ENCODE measurements at places on chromosomes 13 and 19.

- DNase-seq, result no peak
Measured at GRCh38 chr13:21674490-21675009, 3.7 kb downstream of the FGF9 start.

GRCh38 chr13:91058066-91058465 lies 289.4 kb upstream of the MIR17HG start:
- no peak for DNase-seq

DNA sequence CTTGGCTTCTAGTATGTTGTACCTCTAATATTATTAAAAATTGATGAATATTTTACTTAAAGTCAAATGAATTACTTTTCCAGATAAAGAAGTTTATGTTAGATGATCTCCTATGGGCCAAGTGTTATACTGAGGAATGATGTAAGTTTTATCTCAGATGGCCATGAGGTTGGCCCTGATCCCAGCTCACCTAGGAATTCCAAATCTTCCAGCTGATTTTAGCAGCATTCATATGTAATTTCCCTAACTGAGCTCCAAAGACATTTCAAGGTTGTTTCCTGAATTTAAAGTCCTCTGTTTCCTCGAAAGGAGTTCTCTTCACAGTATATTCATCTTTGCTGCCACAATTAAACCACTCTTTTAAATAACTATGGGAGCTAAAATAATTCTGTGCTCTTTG lies 1670.4 kb upstream of the SPRY2 start:
- DNase-seq, result no peak

DNA sequence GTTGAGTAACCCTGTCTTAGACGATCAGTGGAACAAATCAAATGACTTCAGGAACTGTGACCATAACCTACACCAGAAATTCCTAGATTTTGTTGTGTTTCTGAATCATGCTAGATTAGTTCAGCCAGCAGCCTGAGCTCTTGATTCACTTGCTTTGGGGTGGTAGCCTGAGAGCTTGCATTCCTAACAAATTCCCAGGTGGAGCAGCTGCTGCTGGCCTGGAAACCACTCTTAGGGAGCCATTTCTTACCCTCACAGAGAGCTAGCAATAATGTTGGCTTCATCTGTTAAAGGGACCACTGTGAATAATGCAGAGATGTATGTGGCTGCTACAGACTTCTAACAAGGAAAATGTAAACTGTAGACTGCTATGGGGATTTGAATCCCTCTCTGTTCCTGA lies 388.1 kb upstream of the PRR20A start:
- no peak for DNase-seq

- DNase-seq, result no peak
Measured at GRCh38 chr13:28728642-28729041, 9.9 kb upstream of the SLC46A3 start.

DNA sequence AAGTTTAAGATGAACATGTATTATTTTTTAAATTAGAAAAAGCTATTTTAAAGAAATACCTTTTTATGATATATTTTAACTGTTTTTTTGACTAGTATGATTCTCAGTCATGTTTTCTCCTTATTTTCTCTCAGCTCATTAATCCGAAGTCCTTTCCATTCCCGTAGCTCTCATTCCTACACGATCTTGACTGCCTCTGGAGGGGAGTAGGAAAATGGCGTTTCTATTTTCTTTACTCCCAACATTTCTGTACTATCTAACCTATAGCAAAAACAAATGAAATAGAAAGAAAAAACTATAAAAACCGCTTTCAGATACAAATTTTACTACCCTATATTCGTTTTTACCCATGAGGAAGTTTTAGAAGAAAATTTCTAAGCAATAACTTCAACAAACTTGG lies 343.8 kb downstream of the RBM26 start:
- DNase-seq, result no peak

DNA sequence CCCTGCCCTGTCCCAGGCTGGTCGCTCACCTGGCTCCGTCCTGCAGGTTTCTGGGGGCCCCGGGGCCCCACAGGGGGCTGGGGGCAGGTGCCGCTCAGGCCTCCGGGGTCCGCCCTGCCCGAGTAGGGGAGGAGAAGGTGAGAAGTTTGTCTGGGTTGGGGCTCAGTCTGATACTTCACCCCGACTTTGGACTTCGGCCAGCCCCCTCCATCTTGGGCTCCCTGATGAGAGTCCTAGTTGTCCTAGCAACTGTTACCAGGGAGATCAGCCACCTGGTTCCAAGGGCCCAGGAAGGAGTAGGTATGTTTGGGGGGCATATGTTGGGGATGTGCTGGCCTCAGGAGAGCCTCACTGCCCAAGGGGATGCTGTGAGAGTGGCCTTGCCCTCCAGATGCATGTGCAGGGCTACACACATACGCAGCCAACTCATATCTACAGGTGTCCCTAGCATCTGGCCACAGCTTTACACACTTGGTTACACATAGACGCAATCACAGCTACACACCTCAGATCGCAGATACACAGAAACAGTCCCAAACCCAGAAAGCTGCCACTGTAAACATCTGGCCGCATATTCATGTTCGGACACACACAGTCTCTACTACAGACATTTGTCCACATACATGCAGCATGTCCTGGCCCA lies 3.4 kb downstream of the NUMBL start:
- no peak for DNase-seq

- DNase-seq, result no peak
Measured at GRCh38 chr19:32336259-32337083, 8.9 kb upstream of the ZNF507 start.

DNA sequence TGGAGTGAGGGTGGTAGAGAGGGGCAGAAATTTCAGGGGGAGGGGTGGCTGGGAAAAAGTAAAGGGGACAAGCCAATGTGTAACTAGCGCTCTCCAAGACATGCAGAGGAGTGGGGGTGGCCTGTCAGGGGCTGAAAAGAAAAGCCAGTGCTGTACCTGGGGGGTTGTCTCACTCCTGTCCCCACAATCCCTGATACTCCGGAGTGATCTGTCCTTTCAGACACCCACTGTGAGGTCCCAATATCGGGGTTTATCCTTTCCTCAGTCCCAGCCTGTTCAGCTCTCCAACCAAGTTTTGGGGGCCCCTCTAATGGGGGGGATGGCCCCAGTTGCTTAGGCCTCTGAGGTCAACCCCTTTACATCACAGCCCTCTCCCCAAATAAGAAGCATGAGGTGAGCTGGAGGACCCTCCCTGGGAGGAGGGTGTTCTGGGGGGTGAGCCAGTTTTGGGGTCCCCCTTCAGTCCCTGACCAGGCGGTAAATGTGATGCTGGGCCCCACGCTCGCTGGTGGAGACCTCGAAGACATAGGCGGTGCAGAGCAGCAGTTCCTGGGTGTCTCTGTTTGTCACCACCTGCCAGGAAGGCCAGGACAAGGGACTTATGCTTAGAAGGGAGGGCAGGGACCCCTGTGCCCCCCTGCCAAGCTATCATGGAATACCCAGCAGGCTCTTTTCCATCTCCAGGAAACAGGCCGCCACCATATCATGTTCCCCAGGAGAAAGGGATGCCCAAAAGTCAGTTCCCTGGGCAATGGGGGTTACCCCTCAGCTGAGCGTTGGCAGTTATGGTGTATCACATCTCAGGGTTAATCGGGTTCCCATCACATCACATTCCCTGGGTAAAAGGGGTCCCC lies 5.9 kb downstream of the CD37 start:
- DNase-seq, result no peak

- no peak for DNase-seq
Measured at GRCh38 chr19:8673276-8673891, 25.2 kb downstream of the ACTL9 start.

DNA sequence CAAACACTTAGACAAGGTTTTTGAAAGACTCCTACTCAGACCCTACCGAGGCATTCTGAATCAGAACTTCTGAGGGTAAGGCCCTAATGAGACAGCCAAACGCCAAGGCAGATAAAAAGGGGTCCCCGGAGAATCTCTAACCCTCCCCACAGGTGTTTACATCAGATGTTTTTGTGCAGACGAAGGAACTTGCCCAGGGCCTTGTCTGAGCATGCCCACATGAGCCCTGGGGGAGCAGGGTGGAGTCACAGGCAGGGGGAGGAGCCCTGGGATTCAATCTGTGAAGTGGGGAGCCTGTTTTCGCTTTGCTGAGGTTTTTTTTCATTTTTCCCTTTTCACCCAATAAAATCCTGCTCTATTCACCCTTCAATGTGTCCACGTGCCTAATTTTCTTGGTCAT lies 61.6 kb upstream of the MED4 start:
- peak; percentile 40 for DNase-seq

DNA sequence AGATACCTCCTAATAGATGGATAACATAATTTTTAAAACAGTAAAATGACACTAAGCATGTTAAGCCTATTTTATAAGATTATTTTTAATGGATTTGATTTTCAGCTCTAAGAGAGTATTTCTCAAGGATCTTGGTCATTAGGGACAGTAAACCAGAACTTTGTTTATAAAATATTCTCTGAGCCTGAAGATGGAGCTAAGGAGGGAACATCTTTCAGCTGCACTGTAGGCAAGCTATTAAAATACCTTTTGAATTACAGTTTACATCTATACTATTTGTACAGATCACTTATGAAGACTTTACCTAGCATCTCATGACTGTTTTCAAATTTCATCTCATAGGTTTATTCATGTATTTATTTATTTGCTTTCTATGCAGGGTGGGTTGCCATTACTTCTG lies 345.3 kb downstream of the MYO16 start:
- DNase-seq, result no peak

GRCh38 chr19:28051047-28051446 lies 1161.9 kb downstream of the UQCRFS1 start:
- DNase-seq, result no peak

- DNase-seq, result no peak
Measured at GRCh38 chr19:54916822-54917221, 10.9 kb downstream of the NCR1 start.

DNA sequence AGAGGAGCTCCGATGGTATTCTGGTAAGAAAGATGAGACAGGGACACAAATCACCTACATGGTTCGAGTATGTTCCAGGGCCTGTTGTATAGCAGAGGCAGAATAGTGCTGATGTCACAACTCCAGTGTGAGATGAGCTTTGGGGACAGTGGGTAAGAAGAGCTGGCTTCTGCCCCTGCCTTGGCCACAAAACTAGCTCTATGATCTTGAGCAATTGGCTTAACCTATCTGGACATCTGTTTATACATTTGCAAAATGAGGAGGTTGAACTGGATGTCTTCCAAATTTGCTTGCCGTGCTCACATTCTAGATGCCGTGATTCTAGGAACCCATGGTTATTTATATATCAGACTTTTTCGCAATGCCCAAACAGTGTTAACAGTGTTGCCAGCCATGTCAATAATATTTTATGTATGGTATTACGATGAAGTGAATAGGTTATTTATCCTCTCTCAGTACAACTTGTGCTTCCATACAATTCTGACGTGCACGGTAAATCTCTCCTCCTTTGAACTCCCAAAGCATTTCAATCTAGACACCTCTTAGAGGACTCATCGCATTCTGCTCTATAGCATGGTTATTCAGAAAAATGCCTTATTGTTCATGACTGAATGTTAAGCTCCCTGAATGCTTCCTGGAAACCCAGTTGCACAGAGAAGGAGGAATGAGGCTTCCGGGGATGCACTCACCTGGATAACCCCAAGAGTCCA lies 316.0 kb downstream of the FOXO1 start:
- DNase-seq, result no peak

DNA sequence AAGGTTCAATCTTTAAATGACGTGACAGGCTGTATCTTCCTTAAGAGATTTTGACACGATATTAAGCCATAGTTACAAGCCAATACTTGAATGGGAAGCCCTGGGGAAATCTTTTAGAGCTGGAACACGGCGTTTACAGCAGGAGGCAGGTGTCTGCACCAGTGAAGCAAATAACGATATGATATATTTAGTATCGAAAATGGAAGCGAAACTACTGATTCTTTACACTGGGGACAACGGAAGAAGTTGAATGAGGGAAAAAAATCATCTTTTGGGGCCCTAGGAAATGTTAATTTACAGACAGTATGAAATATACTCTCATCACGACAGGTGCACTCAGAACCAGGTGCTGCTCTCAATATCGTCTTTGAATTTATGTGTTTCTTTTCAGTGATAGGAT lies 793.9 kb upstream of the PCDH20 start:
- DNase-seq, result no peak

DNA sequence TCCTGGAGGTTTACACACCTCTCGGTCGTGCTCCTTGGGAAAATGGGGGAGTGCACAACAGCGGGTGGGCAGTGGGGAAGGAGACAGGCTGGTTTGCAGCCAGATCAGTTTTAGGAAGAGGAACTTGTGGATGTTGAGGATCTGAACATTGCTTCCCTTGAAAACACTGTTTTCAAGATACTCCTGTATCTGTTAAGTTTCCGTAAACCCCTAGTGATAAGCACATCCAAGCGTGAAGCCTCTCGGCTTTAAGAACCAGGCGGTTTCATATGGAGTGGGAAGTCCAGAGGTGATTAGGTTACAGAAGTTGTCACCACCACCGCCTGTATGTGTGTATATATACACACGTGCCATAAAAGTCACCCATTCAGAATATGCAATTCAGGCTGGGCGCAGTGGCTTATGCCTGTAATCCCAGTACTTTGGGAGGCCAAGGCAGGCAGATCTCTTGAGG lies 47.4 kb downstream of the SIPA1L3 start:
- DNase-seq, result no peak

GRCh38 chr19:5181329-5181728 lies 159.3 kb downstream of the PTPRS start:
- DNase-seq, result no peak

DNA sequence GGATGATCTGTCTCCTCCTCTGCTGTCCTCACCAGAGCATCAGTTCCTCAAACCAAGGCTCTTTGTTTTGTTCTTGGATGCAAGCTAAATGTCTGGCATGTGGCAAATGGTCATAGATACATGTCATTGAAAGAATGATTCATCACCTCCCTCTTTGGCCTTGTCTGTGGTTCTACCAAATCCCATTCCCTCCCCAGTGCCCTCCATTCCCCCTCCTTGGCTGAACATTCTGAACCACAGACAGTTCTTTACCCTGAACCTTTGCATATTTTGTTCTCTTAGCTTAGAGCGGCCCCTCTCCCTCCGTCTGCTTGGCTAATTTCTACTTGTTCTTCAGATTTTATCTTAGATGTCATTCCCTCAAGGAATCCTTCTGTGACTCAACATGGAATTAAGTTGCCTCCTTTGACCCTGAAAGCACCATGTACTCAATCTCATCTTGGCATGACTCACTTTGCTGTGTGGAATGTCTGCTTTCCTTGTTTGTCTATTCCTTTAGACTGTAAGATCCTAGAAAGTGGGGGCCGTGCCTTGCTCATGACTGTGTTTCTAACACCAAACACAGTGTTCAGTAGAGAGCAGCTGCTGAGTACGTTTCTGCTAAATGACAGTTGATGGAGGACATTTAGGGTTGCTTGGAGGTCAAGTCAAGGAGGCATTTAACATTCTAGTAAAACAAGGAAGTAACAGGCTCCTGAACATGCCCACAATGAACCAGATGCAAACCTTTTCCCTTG lies 8.1 kb downstream of the ALOX5AP start:
- no peak for DNase-seq

DNA sequence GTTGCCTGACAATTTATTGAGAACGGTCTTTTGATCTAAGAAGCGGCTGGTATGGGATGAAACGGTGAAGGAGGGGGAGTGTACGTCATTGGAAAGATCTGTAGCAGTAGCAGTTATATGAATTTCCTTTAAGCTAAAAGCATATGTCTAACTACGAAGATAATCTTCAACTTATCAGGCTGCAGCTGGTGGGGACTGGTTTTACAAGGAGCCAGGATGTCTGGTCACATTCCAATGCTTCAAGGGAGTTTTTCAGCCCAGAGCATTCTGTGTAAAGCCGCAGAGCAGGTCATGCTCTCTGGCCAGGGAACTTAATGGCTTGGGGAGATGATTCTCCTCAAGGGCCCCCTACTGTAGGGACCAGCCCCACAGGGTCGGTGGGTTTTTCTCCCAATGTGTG lies 29.2 kb downstream of the CLEC4M start:
- DNase-seq, result no peak

GRCh38 chr19:13417054-13417453 lies 89.2 kb downstream of the CACNA1A start:
- no peak for DNase-seq

Measured in stimulated activated CD8-positive, alpha-beta memory T cell treated with anti-CD3 and anti-CD28 coated beads, Interleukin-4, amount 100 ng/mL, for 4 hours (primary cell).